Activated CD4-positive, alpha-beta memory T cell treated with anti-CD3 and anti-CD28 coated beads for 36 hours (primary cell): ENCODE measurements at places on chromosomes 13 and 19. TPM values are rescaled to one million over a fixed set of nuclear protein-coding genes. Genes with fewer than 3 reads are reported as not detected.

- no peak for DNase-seq
Measured at GRCh38 chr13:20388184-20388583, 137.5 kb downstream of the CRYL1 start.

- DNase-seq = no peak
Measured at GRCh38 chr13:79466872-79467271, 14.1 kb upstream of the NDFIP2 start.

DNA sequence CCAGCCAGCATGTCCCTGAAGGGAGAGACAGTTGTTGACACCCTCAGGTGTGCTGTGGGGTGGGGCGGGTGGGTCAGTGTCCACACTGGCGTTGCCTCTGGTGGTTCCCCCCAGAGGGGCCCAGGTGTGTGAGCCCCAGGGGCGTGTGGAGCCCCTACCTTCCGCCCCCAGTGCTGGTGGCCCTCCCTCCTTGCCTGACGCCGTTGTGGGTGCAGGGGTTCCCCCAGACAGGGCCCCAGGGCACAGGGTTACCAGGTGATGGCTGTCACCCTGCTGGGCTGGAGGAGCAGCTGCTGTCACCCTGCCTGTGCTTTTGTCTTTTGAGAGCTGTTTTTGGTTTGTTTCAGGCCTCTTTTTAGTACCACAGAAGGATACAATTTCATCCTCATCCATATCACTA lies 27.2 kb downstream of the ATP4B start:
- DNase-seq = no peak

- DNase-seq = no peak
Measured at GRCh38 chr13:99009987-99010551, 32.2 kb upstream of the DOCK9 start.

GRCh38 chr19:51089786-51090185 lies 7.1 kb upstream of the KLK14 start:
- DNase-seq = no peak

- DNase-seq = no peak
Measured at GRCh38 chr13:96532804-96533203, 442.9 kb downstream of the HS6ST3 start.

- DNase-seq = no peak
Measured at GRCh38 chr19:2291185-2291751, 9.3 kb upstream of the PEAK3 start.

DNA sequence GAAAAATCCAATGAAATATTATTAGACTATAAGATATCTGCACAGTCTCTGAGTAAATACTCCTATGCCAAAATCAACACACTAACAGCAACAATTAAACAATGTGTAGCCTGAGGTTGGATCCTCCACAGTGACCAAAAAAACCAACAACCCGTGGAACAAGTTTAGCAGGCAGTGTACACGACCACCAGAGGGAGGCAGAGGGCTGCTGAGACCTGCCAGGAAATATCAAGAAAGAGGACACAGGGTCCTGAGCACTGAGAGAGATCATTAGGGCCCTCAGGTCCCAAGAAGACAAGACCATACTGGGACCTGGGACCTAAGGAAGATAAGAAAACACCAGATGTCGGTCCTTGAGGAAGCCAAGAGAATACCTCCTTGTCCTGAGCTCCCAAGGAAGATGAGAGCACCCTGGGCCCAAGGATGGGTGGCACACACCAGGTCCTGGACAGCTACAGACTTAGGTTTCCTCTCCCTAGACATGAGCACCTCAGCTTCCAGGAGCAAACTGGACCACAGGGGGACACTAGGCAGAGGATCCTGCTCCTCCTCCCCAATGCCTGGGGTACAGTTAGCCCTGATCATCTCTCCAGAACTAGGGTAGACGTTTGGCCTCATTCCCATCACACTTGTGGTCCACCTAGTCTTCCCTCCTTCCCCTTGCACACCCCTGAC lies 822 bp upstream of the ZNF274 start:
- DNase-seq = peak; percentile 77

DNA sequence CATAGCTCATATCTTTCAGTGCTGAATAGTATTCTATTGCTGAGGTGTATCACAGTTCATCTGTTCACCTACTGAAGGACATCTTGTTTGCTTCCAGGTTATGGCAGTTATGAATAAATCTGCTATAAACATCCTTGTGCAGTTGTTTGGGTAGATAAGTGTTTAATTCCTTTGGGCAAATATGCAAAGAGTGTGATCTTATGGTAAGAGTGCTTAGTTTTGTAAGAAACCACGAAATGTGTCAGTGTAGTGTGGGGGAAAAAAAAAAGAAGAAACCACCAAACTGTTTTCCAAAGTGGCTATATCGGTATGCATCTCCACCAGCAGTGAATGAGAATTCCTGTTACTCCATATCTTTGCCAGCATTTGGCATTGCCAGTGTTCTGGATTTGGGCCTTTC lies 93.3 kb downstream of the PIBF1 start:
- no peak for DNase-seq

- DNase-seq = no peak
Measured at GRCh38 chr19:9144920-9145319, 4.7 kb downstream of the ZNF317 start.

DNA sequence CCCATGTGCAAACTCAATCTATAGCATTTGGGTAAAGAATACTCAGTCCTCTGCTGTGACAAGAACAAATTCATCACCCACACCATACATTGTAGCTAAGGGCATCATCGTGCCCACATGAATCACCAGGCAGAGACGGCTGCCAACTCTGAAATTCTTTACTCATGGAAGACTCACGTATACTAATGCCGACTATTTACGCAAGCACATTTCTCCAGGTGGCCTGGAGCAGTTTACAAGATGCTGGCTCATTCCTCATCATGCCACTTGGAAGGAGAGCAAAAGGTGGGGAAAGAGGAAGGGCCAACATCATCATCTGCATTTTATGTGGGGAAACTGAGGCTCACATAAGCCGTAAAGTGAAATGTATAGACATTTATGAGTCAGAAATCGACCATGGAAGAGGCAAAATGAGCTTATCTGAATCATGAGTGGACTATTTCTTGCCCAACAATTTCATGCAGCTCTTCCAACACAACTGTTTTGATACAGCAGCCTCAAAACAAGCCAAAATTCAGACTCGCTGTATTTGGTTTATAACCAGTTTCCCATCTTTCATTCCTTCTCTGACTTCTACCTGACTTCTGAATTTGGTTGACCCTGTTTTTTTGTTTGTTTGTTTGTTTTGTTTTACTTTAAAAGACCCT lies 213.9 kb upstream of the SERP2 start:
- no peak for DNase-seq

GRCh38 chr19:31258211-31259052 lies 90.8 kb downstream of the TSHZ3 start:
- no peak for DNase-seq

DNA sequence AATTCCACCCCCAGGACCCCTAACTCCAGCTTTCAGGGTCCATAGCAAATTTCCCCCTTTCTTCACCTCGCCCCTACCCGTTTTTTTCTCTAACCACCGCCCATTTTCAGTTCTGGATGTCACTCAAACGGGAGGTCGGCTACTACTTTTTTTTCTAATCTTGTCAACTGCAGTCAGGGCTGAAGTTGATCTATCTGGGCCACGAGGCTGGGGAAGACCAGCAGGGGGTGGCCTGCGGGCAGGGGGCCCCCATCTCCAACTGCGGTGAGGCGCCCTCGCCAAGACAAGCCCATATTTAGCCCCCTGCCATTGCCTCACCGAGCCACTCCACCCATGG lies 748 bp downstream of the LHFPL6 start:
- no peak for DNase-seq

- DNase-seq = peak; percentile 44
Measured at GRCh38 chr19:18194554-18195238, 1.7 kb downstream of the MPV17L2 start.

DNA sequence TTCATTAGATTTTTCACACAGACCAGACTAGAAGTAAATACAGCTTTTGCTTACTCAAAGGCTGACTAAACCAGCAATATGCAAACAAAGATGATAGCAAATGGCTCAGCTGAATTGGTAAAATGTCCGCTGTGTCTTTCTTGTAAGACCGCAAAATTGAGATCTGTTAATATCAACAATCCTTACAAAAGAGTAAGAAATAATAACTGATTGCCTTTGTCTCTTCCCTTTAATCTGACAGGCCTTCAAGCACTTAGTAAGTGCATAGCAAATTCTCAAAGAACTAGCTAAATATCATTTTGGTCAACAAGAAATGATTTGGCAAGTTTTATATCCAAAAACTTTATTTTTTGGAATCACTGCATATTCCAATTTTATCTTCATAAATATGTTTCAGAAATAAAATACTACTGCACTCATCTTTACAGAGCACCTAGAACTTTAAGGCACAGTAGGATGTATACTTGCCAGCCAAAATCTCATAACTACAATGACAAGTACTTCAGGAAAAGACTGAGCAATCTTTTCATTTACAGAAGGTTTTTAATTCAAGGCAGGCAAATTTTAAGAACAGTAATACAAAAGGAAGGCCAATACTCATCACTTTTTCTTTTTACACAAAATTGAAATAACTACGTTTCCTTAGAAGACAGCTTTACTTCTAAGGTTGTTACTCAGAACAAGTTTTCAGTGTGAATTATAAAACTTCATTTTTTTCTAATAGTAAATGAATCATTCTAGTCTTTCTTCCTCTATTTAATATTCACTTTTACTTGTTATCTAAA lies 1.1 kb downstream of the ELF1 start:
- no peak for DNase-seq

- peak; percentile 62 for DNase-seq
Measured at GRCh38 chr13:39956036-39956435, 300.6 kb downstream of the COG6 start.

GIPC1 gene
- 31.5 TPM for total RNA-seq
